Cortex of kidney (tissue), 1 donor: ENCODE measurements at places on chromosomes 11 and 22.

GRCh38 chr22:49600468-49600867 lies 227.2 kb downstream of the BRD1 start:
- no peak for DNase-seq

DNA sequence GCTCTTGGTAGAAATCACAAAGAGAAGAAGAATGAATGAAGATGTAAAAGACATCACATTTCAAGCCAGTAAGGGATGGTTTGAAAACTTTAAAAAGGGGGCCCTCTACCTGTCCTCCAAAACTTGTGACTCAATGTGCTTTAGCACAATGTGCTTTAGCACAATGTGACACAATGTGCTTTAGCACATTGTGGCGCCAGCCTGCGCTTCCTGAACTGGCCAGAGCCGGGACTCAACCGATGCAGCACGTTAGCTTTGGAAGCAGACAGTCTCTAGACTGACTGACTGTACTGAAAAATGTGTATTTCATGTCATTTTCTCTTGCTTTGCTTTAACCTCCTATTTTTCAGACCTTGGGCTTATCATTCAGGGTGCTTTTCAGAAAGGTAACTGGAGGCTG lies 63.5 kb downstream of the FAM83F start:
- DNase-seq, result no peak

- DNase-seq, result no peak
Measured at GRCh38 chr11:128790196-128790595, 76.9 kb downstream of the KCNJ1 start.

DNA sequence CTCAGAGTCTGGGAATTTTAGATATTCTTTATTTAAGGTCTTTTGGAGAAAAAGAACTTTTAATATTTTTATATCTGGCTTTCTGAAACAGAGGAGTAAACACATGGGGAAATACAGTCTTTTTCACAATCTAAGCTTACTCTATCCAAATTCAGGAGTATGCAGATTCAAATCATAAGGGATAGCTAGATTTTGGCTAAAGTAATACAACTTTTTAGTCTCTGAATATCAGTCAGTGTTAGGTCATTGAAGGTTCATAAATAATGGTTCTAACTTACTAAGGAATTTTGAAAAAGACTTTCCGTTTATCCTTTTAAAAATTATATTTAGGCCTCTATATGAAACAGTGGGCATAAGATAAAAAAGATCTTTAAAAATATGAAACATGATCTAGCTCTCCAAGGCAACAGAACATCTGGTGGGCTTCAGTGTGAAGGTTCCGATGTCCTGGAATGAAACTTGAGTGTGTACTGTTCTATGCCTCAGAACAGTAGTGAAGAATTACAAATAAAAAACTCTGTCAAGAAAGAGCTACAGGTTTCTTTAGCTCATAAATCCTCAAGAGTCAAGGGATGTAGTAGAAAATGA lies 165.2 kb upstream of the PDGFD start:
- DNase-seq, result no peak

DNA sequence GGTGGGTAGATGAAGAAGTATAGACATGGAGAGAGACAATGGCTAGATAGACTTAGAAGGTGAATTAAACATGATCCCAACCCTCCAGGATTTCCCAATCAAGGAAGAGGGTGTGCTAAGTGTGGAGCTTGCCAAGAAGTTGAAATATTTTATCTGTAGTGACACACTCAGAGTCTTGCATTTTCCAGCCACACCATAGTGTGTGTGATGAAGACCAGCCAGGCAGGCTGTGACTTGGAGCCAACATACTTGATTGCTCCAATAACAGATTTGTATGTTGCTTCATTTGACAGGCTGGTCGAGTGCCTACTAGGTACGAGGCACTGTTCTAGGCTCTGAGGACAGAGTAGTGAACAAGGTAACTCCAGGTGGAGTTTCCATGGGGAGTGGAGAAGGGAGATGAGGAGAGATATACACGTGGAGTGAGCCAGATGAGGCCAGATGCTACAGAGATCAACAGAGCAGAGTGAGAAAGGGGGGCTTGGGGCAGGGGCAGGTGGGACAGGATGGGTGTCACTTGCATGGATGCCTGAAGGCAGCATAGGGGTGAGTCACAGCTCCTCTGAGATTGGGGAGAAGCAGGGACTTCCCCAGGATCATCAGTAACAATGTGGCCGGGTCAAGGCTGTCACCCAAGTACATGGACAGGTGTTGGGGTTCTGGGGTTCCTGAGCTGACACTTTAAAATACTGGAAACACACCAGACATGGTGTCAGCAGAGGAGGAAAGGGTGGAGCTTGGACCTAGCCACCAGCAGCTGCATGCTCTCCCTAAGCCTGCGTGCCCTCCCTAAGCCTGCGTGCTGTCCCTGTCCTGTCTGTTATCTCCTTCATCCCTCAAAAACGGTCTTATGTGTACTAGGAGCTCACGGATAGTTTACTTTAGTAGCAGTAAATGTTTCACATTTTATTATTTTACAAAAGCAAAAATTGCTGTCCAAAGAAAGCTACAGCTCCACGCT lies 23.6 kb downstream of the PDGFB start:
- DNase-seq, result no peak

GRCh38 chr11:21582791-21583190 lies 610.1 kb upstream of the ANO5 start:
- no peak for DNase-seq

- no peak for DNase-seq
Measured at GRCh38 chr11:75810637-75811390, 4.2 kb upstream of the UVRAG start.

- no peak for DNase-seq
Measured at GRCh38 chr11:86587264-86588193, 84.9 kb downstream of the ME3 start.

GRCh38 chr11:12158909-12159308 lies 48.5 kb downstream of the MICAL2 start:
- no peak for DNase-seq

DNA sequence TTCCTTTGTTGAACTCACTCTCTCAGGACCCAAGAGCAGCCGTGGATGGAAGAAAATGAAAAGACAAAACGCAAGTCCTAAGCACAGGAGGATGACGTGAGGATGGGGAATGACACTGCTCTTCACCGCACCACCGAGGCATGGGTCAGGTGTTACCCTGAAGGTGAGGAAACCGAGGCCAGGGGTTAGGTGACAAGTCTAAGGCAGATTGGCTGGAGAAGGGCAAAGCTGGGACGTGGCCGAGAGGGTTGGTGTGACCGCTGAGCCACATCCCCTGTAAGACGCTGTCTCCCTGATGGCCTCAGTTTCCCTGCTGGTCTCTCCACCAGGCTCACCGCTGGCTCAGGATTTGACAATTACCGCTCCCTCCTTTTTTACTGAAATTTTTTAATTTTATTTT lies 284.4 kb downstream of the CTTN start:
- no peak for DNase-seq

DNA sequence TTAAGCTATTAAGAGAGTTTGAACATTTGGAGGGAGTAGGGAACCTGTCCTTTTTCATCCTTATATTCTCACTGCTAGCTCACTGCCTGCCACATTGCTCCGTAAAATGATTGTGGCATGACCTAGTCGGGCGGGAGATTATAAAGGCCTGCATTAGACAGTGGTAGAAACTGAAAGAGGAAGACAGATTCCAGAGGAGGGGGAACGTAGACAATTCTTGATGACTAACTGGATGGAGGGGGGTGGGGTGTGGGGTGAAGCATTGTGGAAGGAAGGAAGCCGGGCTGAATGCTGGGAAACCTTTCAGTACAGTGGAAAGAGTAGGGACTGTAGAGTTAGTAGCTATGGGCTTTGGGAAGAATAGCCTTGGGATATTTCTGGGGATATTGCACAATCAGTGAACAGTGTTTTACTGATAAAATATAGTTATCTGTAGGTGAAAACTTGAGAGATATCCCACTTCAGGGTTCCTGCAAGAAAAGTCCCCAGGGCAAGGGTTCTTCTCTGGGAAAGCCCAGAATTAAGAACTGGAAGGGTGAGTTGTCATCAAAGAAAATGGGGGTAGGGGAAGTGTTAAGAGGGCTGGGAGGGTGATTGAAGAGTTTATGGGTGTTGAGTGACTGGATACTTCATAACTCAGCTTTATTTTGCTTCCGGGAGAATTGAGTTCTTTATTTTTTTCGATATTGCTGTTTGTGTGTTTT lies 2.1 kb downstream of the MED15 start:
- DNase-seq, result no peak

DNA sequence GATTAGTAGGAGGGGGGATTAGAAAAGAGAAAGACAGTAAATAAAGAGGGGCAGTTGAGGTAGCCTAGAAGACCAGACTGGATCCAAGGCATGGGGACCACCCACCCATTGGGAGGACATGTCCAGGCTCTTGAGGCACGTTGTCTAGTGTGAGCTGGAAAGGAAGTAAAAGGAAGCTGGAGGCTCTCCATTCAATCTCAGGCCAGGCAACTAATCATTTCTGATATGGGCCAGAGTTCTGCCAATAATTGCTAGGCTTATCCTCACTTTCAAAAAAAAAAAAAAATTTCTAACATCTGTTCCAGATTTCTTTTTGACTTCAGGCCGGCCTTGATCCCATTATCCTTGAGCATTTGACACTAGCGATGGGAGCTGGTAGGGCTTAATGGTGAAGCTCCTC lies 476.1 kb downstream of the SOX6 start:
- no peak for DNase-seq

- DNase-seq, result no peak
Measured at GRCh38 chr11:41134971-41135370, 324.5 kb downstream of the LRRC4C start.

- DNase-seq, result no peak
Measured at GRCh38 chr11:15195454-15196200, 80.9 kb downstream of the INSC start.

DNA sequence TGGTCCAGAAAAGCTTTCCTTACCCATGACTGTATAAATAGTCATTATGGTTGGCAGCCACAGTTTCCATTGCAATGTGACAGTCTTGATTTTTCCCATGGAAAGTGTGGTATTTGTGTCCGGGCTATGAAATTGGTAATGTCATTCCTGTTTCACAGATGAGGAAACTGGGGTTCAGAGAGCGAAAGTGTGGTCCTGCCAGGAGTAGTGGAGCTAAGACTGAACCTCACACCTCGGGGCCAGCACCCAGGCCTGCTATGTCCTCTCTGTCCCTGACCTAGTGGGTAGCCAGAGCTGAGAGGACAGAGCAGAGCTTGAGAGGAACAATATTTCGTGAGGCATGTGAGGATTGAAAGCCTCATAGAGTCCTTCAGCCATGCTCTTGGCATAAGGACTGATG lies 1.2 kb upstream of the YDJC start:
- no peak for DNase-seq

DNA sequence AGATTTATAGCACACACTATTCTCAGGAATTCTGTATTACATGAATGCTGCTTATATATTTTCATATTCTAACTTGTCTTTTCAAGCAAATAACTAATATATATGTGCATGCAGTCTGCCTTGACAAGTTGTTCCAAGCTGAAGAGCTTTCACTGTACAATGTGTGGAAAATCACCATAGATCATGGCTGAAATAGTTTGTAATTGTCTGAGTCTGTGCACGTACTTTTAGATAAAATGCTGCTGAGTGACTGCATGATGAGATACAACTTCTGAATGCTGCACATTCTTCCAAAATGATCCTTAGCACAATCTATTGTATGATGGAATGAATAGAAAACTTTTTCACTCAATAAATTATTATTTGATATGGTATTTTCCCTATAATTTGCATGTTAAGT lies 58.9 kb downstream of the SLC5A12 start:
- DNase-seq, result no peak

DNA sequence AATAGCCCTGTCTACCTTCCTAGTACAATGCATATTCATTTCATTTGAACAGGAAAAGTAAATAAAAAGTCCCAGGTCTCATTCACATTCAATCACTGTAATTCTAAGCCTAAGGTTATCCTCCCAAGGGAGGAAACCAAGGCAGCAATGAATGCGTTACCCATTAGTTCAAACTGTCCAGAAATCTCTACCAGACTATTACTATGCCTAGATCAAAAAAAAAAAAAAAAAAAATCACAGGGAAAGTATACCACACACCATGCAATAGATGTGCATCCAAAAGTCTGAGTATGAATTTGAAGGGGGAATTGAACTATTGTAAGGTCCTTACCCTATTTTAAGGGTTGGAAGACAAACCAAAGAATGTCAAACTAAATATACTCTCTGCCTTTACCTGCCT lies 598.0 kb upstream of the API5 start:
- no peak for DNase-seq

GRCh38 chr11:98728421-98728820 lies 292.3 kb upstream of the CNTN5 start:
- no peak for DNase-seq

- DNase-seq, result no peak
Measured at GRCh38 chr22:43363315-43364168, 20.4 kb upstream of the SCUBE1 start.

DNA sequence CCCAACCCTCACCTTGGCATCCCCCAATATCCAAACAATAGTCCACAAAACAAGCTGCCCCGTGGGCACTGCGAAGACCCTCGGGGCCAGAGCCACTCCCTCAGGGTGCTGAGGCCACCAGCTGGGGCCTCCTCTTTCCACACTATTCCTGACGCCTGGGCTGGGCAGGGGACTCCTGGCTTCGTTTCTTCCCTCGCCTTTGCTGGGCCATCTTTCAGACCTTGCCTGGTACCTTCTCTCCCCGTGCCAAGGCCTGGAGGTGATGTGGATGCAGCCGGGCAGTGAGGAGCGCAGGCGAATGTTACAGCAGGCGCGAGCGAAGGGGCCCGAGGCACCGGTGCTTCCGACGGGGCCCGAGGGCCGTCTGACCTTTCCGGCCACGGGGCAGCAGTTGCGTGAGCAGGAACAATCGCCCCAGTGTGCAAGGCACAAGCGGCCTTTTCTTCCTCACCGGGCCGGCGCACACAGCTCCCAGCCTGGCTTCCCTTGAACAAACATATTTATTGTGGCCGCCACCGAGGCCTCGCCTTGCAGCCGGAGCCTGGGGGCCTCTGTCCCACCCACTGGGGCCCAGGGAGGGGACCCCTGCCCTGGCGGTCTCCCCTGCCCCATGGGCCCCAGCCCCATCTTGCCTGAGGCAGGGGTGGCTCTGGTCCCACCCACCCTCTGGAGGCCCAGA lies 32.6 kb upstream of the KCNQ1OT1 start:
- no peak for DNase-seq

- DNase-seq, result no peak
Measured at GRCh38 chr11:13011466-13012055, 2.4 kb downstream of the RASSF10 start.

DNA sequence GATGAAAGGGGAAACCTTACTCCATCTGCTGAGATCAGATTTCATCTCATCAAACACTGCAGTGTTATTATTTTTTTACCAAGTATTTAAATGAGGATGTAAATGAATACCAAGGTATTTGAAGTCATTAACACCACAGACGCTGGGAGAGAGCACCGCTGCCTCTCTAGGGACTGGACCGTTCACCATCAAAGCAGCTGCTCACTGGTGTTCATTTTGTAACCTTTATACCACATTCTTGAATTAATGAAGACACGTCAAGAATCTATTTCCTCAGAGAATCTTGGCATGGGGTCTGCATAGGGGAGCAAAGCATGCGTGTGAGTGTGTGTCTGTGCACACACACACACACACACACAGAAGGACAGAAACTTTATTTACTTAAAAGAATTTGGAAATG lies 15.6 kb downstream of the SIAE start:
- no peak for DNase-seq
